Panc1 (cell line): ENCODE measurements at places on chromosomes 5 and 9. TPM values are rescaled to one million over a fixed set of nuclear protein-coding genes. Genes with fewer than 3 reads are reported as not detected.

DNA sequence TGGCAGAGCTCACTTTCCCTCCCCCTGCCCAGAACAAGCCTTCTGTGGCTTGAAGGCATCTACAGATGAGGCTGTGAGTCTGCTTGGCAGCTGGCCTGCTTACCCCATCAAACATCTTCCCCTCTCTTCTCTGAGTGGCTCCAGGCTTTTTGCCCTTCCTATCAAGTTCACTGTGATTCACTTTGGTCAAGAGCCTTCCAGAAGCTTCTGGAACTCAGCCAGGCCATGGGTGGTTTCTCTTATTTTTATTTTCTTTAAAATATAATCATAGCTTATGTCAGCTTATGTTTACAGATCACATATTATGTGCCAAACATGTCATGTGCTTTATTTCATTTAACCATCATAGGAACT lies 267.0 kb downstream of the SEC61B start:
- no peak for DNase-seq
- no peaks in the 10 kb centered on the region for H3K4me1 ChIP-seq
- H3K4me3 ChIP-seq = no peak overlapping the region
- no peaks in the 10 kb centered on the region for H3K36me3 ChIP-seq
- no peaks in the 10 kb centered on the region for H3K27me3 ChIP-seq

GRCh38 chr5:17429353-17429752 lies 68.7 kb upstream of the TAF11L2 start:
- no peak for DNase-seq
- H3K4me3 ChIP-seq = no peak overlapping the region
- H3K36me3 ChIP-seq = no peaks in the 10 kb centered on the region
- H3K27me3 ChIP-seq = no peaks in the 10 kb centered on the region
- no peak overlapping the region for H3K27ac ChIP-seq
- no peaks in the 10 kb centered on the region for H3K4me1 ChIP-seq

- no peak overlapping the region for H3K4me3 ChIP-seq
- H3K27me3 ChIP-seq = no peaks in the 10 kb centered on the region
- H3K4me1 ChIP-seq = peaks cover 33% of the 10 kb centered on the region
- peaks cover 2% of the 10 kb centered on the region; the same call in 1 of the 2 replicates for H3K36me3 ChIP-seq
- peak overlapping the region; percentile 12; the same call in 1 of the 2 replicates for H3K27ac ChIP-seq
Measured at GRCh38 chr9:37454238-37454637, 11.0 kb downstream of the ZBTB5 start.

DNA sequence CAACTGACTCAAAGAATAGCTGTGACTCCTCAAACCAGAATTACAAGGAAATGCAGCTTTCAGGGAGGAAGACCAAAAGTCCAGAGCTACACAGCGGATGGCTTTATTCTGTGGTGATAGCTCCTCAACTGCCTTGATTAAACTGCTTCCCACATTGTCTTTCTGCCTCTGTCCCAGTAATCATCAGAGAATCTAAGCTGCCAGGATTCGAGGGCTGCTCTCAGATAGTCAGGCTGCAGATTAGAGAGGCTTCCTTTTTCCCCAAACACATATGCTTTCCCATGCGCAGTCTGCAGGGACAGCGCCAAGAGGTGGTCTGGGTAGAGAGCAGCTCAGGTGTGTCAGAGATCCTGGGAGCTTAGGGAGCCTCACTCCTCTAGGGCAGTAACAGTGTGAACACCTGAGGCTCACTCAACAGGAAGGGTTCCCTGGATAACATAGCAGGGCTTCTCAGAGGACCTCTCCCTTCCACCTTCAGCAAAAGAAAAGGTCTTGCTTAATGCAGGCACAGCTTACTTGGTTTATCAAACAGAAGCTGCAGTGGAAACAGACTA lies 439.9 kb upstream of the TLE4 start:
- no peak overlapping the region for H3K27ac ChIP-seq
- H3K4me1 ChIP-seq = no peaks in the 10 kb centered on the region
- no peak overlapping the region for H3K4me3 ChIP-seq
- H3K27me3 ChIP-seq = no peaks in the 10 kb centered on the region
- no peak for DNase-seq
- no peaks in the 10 kb centered on the region for H3K36me3 ChIP-seq

- H3K4me1 ChIP-seq = no peaks in the 10 kb centered on the region
- H3K27me3 ChIP-seq = no peaks in the 10 kb centered on the region
Measured at GRCh38 chr9:82584349-82584863, 478.5 kb downstream of the RASEF start.

- no peak for DNase-seq
- no peak overlapping the region for H3K27ac ChIP-seq
- H3K27me3 ChIP-seq = no peaks in the 10 kb centered on the region
- H3K36me3 ChIP-seq = no peaks in the 10 kb centered on the region
- no peaks in the 10 kb centered on the region for H3K4me1 ChIP-seq
- H3K4me3 ChIP-seq = no peak overlapping the region
Measured at GRCh38 chr5:179124273-179124852, 64.2 kb downstream of the ZNF354C start.

DNA sequence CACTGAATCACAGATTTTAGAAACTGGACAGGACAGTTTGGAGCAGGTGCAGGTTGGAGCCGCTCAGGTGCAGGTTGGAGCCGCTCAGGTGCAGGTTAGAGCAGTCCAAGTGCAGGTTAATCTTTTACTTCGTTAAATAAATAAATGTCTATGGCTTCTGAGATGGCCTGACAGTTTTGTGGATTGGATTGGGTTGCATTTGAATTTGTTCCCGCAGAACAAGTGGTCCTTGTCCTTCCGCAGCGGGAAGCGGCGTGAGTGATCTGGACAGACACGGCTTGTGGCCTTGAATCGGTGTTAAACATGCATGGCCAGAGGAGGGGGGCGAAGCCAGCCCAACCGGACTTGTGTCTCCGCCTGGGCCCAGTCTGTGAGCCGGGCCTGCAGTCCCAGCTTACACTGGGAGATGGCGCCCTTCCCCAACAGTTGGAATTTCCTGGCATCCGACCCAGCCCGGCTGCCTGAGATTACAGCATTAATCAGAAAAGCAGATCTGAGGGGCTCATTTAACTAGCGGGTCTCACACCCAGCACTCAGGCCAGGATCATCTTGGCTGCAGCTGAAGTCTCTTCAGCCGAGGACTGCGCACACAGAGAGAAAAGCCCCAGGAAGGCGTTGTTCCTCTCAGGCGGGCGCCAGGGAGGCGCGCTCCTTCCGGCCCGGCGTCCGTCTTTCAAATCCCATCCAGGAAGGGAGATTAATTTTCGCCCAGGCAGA lies 1.5 kb upstream of the OLFM1 start:
- H3K36me3 ChIP-seq = no peaks in the 10 kb centered on the region
- H3K27ac ChIP-seq = no peak overlapping the region
- H3K27me3 ChIP-seq = peaks cover 2% of the 10 kb centered on the region; the same call in 1 of the 2 replicates
- peak; percentile 2 for DNase-seq

The PCDHB12 gene
- total RNA-seq = 0.44 TPM

The NUTM2F gene
- total RNA-seq = not detected

DNA sequence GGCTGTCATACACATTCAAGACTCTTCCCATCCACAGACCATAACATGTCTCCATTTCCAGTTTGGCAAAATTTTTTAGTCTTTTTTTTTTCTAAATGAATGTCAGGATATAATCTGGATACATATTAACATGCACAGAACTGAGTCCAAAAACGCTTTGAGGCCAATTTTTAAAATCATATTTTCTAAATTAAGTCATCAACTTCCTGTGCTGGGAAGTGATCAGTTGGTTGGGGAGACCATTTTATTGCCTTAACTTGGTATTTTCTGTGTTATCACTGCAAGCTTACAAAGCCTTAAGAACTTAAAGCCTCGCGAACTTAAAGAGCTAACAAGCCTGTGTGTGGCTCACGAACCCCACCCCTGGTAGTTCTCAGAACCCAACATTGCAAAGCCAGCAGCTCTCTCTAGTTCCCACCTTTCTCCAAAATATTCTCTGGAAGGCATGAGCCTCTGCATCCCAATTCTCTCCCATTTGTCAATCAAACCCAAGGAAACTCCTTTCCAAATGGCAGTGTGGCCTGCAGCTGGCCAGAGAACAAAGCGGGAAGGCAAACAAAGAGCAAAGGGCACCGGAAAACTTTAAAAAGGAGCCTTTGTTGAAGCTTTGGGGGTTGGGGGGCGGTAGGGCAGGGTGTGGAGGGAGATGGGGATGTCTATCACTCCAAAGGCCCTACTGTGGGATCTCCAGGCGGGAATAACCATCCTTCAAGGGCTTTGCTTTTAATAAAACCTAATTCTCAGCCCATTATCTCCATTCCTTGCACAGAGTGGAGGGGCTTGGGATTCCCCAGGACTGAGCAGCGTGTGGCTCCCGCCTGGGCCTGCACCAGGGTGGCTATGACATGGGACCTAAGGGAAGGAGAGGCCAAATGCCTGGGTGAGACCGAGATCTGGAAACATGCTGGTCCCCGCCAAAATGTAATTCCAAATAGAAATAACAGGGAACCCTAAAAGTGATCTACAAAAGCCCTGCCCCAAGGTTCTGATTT lies 65.0 kb downstream of the ROR2 start:
- no peak overlapping the region for H3K27ac ChIP-seq
- H3K4me1 ChIP-seq = no peaks in the 10 kb centered on the region
- no peaks in the 10 kb centered on the region for H3K36me3 ChIP-seq
- DNase-seq = no peak

The WWC1 gene
- 29.4 TPM for total RNA-seq

The ZNF658 gene
- 3.6 TPM for total RNA-seq

GRCh38 chr9:95103281-95103771 lies 214.2 kb downstream of the FANCC start:
- no peaks in the 10 kb centered on the region for H3K27me3 ChIP-seq
- H3K36me3 ChIP-seq = no peaks in the 10 kb centered on the region
- no peak overlapping the region for H3K4me3 ChIP-seq
- DNase-seq = no peak
- H3K4me1 ChIP-seq = no peaks in the 10 kb centered on the region

The SHB gene
- 59.9 TPM for total RNA-seq

- peaks cover 8% of the 10 kb centered on the region for H3K27me3 ChIP-seq
- H3K4me3 ChIP-seq = no peak overlapping the region
- no peaks in the 10 kb centered on the region for H3K36me3 ChIP-seq
- no peak overlapping the region for H3K27ac ChIP-seq
- DNase-seq = no peak
Measured at GRCh38 chr5:6682239-6682638, 31.0 kb upstream of the TENT4A start.

GRCh38 chr5:150762211-150762610 lies 3.4 kb upstream of the DCTN4 start:
- no peak overlapping the region for H3K27ac ChIP-seq
- H3K27me3 ChIP-seq = no peaks in the 10 kb centered on the region
- peaks cover 9% of the 10 kb centered on the region for H3K4me1 ChIP-seq
- DNase-seq = no peak
- H3K36me3 ChIP-seq = peaks cover 5% of the 10 kb centered on the region

The MEIKIN gene
- not detected for total RNA-seq

The AFAP1L1 gene
- 15.2 TPM for total RNA-seq

The PCDHA11 gene
- 0.08 TPM for total RNA-seq

GRCh38 chr5:157366741-157367674 lies 93.0 kb upstream of the NIPAL4 start:
- no peak overlapping the region for H3K4me3 ChIP-seq
- no peak for DNase-seq
- no peak overlapping the region for H3K27ac ChIP-seq
- peaks cover 7% of the 10 kb centered on the region for H3K27me3 ChIP-seq
- no peaks in the 10 kb centered on the region for H3K36me3 ChIP-seq

- no peaks in the 10 kb centered on the region for H3K27me3 ChIP-seq
- no peaks in the 10 kb centered on the region for H3K36me3 ChIP-seq
- H3K27ac ChIP-seq = no peak overlapping the region
- H3K4me3 ChIP-seq = no peak overlapping the region
Measured at GRCh38 chr9:26462751-26463150, 429.9 kb downstream of the CAAP1 start.

The RUFY1 gene
- total RNA-seq = 66.3 TPM

DNA sequence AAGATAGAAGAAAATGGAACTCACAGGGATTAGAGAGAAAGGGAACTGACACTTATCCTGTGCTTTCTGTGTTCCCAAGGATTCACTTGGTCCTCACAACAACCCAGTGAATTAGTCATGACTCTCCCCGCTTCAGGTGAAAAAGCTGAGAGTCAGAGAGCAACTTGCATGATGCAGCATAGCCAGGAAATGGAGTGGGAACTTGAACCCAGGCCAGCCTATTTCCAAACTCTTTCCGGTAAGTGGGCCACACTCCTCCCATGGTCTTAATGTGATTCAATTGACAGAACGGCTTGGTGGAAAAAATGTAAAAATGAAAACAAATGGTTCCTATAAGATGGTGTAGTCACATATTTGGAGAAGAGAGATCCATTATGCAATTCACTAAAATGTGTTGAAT lies 45.9 kb upstream of the CEMIP2 start:
- no peaks in the 10 kb centered on the region for H3K27me3 ChIP-seq
- no peak overlapping the region for H3K4me3 ChIP-seq
- H3K36me3 ChIP-seq = no peaks in the 10 kb centered on the region

DNA sequence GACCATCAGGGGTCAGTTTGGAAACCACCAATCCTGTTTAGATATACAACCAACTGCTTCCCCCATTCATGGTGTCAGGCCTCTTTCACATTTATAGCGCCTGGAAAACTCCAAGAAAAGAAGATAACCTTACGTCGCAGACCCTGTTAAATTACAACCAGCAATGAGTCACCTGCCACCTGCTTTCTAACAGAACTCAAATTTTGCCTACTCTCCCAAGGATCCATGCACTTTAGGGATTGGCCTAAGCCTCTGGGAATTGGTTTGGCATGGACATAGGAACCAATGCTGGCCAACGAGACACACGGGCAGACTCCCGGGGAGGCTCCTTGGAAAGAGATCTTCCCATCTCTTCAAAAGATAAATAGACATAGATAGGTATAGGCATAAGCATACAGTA lies 87.0 kb downstream of the FEM1C start:
- H3K27me3 ChIP-seq = no peaks in the 10 kb centered on the region
- no peak overlapping the region for H3K4me3 ChIP-seq
- H3K27ac ChIP-seq = no peak overlapping the region
- no peaks in the 10 kb centered on the region for H3K36me3 ChIP-seq
- no peak for DNase-seq

DNA sequence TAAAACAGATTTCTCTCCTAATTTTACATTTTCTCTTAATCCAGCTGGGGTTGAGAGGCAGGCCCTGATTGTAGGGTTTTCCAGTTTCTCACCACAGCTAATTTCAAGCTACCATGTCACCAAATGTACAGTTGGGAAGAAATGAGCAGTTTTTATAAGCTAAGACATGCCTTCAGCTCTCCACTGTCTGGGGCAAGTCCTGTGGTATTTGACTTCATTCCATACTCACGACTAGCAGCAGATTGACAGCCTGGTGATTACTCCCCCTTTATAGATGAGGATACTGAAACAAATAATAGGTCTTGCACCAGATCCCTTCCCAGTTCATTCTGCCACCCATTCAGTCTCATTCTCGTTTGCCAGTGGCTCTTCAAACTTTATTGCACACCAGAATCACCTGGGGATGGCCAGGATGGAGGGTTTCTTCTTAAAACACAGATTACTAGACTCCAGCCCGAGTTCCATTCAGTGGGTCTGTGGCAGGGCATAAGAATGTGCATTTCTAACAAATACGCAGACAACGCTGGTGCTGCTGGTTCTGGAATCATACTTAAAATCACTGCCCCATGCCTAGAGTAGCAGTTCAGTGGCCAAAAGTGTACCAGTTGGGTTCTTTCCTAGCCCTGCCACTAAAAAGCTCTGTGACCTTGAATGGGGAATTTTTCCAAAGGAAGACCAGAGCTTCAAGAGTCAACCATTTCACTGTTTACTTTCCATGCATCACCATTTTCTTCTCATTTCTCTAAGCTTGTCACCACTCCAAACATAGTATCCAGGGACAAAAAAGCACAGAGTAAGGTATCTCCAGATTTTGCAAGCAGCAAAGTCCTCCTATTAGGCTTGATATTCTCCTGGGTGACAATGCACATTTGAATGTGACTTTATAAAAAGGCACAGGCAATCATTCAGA lies 64.3 kb downstream of the CSNK1A1 start:
- no peaks in the 10 kb centered on the region for H3K27me3 ChIP-seq
- no peak for DNase-seq
- no peak overlapping the region for H3K4me3 ChIP-seq
- no peaks in the 10 kb centered on the region for H3K36me3 ChIP-seq
- H3K4me1 ChIP-seq = peaks cover 78% of the 10 kb centered on the region
- H3K27ac ChIP-seq = peak overlapping the region; percentile 94
